ENCODE measurements at places on chromosomes 13 and 19.
A peak's percentile ranks its signal among the peaks of the same experiment; 100 is the strongest.

- DNase-seq = peak; percentile 12
Measured at GRCh38 chr19:52542984-52543664, 15.7 kb downstream of the ZNF808 start.

DNA sequence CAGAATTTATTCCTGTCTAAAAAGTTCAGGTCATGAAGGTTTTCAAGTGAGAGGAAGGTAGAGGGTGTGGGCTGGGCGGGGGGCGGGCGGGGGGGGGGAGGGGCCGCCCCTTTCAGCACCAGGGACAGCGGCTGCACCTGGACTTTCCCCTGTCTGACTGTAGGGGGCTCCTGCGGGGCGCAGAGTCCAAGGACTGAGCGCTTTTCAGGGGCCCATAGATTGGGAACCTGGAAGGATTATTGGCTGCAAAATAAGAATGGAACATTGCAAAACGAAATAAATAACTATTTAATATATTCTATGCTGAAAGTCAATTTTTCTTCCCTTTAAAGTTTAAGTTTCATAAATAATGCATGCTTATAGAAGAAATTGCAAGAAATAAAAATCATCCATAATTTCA, 8.9 kb upstream of the CYP4F3 start:
- no peak for DNase-seq

- no peak for DNase-seq
Measured at GRCh38 chr19:42172261-42172660, 40.0 kb upstream of the POU2F2 start.

DNA sequence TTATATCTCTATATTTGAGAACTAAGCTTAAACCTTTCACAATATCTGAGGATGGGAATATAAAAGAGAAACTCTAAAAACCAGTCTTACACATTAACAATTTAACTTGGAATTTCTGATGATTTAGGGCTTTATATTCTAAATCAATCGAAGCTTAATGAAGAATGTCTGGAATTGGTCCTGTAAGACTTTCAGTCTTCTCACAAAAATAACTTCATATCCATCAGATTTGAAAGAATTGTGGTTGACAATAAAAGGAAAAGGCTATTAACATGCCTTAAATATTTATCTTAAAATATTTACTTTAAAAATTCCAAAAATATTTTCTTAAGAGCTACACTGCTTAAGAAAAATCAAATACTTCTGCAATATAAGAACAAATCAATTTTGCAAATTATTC, 27.3 kb downstream of the MYCBP2 start:
- no peak for DNase-seq

GRCh38 chr19:10920781-10921180, 7.7 kb downstream of the YIPF2 start:
- no peak for DNase-seq

DNA sequence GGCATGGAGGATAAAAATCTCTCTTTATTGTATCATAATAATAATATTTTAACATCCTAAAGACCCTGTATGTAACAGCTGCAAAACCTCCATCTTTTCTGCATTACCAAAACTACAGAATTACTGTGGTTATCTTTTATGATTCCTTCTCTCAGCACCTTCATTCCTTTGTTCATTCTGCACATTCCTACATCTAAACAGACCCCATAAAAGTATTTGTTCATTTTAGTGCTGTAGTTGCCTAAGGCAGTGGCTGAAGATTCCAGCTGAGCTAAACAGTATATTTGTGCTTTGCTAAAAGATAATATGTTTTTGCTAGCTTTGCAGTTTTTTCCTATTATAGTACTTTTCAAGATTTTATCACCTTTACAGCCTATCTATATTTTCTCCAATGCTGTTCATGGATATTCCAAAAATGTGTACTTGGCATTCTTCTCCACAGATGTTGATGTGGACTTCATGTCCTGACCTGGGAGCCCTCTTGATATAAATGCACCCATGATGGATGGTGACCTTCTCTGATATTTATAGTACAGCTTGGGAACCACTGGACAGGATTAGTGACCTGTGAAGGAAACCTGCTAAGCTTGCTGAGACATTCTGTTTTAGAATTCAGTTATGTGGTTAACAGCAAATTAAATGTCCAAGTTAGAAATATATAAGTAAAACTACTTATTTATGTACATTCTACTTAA, 2832.9 kb upstream of the PCDH20 start:
- no peak for DNase-seq

- DNase-seq = no peak
Measured at GRCh38 chr13:62371737-62372136, 956.1 kb upstream of the PCDH20 start.

- DNase-seq = no peak
Measured at GRCh38 chr13:111883571-111884343, 183.2 kb upstream of the SOX1 start.

DNA sequence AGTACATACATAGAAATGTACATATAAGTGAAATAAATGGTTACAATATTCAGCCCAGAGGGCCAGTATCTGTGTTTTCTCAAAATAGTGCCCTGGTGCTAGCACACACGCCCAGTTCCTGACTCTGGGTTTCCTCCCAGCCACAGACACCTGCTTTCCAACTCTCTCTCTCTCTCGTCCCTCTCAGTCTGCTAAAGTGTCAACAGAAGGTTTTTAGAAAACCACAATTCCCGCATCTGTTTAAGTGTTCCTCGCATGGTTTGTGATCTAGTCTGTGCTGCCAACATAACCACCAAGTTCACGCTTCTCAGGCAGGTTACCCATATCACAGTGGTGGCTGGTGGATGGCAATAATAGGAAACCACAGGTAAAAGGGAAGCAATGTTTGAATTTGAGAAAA, 17.8 kb upstream of the UPF3A start:
- no peak for DNase-seq

All from stimulated activated CD8-positive, alpha-beta memory T cell treated with anti-CD3 and anti-CD28 coated beads, Interleukin-12 subunit alpha, Interleukin-12 subunit beta, amount 100 ng/mL, for 4 hours (primary cell).